ENCODE measurements at places on chromosomes 4 and X. TPM values are rescaled to one million over a fixed set of nuclear protein-coding genes. Genes with fewer than 3 reads are reported as not detected.

GRCh38 chr4:173794662-173795061 is 264.6 kb upstream of the HAND2 start:
- no peaks in the 10 kb centered on the region for H3K4me1 ChIP-seq
- H3K36me3 ChIP-seq, result no peaks in the 10 kb centered on the region
- H3K4me3 ChIP-seq, result no peak overlapping the region
- DNase-seq, result no peak
- no peaks in the 10 kb centered on the region for H3K27me3 ChIP-seq

- no peaks in the 10 kb centered on the region for H3K4me1 ChIP-seq
- no peak overlapping the region for H3K4me3 ChIP-seq
- no peak overlapping the region for H3K27ac ChIP-seq
- no peak for DNase-seq
Observed at GRCh38 chrX:110051559-110051958, 48.6 kb downstream of the TMEM164 start.

DNA sequence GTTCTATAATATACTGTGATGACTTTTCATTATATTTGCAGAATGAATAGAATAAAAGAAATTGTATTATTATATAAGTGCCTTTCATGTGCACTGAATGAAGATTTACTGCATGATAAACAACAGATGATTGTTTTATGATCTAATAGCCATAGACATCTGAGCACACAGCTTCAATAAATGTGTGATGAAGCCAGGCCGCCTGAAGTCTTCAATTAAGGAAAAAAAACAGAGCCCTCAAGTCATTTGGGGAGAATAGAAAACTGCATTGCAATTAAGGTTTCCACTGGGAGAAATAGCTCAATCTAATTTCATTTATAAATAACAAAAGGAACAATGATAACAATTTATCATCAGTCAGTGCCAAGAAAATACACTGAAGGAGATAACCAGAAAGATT is 955.2 kb downstream of the FSTL5 start:
- DNase-seq, result no peak
- H3K36me3 ChIP-seq, result no peaks in the 10 kb centered on the region
- H3K27ac ChIP-seq, result no peak overlapping the region
- no peaks in the 10 kb centered on the region for H3K4me1 ChIP-seq
- H3K4me3 ChIP-seq, result no peak overlapping the region

DNA sequence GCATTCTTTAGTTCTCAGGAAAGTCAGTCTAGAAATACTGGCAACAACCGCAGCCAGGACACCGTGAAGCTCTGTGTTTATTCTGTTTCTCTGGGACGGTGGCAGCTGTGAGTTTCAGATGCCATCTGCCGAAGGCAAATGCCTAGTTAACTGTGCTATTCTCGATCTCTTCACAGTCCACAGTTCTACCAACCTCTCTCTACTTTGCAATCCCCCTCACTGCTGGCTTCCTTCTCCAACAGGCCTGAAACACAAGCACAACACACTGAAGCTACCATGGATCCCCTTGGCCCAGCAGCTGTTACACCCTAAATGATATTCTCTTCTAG is 118.8 kb downstream of the ZNF827 start:
- H3K36me3 ChIP-seq, result peaks cover 36% of the 10 kb centered on the region
- H3K27me3 ChIP-seq, result no peaks in the 10 kb centered on the region
- H3K27ac ChIP-seq, result no peak overlapping the region

GRCh38 chrX:19840899-19841648 is 46.3 kb downstream of the SH3KBP1 start:
- DNase-seq, result peak; percentile 37
- peak overlapping the region; percentile 66 for H3K27ac ChIP-seq
- H3K36me3 ChIP-seq, result no peaks in the 10 kb centered on the region

DNA sequence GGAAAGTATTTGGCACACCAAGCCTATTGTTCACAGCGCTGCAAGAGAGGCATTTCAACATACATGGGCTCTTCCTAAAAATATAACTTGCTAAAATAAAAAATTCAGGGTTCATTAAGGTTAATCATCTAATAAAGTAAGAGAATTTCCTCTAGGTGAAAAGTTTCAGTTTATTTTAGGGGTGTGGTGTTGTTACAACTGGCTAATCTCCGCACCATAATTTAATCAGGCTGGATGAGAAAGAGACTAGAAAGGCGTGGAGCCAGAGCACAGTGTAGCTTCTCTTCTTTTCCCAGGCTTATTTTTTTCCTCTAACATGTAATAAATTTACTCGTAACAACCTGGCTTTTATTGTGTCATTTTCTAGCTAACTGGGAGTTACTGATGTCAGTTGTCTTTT is 47.9 kb downstream of the FHL1 start:
- no peak overlapping the region for H3K4me3 ChIP-seq
- no peaks in the 10 kb centered on the region for H3K27me3 ChIP-seq
- no peak overlapping the region for H3K27ac ChIP-seq
- no peak for DNase-seq

GRCh38 chr4:137664416-137664815 is 132.1 kb upstream of the PCDH18 start:
- no peak overlapping the region for H3K4me3 ChIP-seq
- H3K27ac ChIP-seq, result no peak overlapping the region
- H3K4me1 ChIP-seq, result no peaks in the 10 kb centered on the region
- no peak for DNase-seq
- no peaks in the 10 kb centered on the region for H3K27me3 ChIP-seq

- no peaks in the 10 kb centered on the region for H3K4me1 ChIP-seq
- no peaks in the 10 kb centered on the region for H3K27me3 ChIP-seq
- H3K36me3 ChIP-seq, result no peaks in the 10 kb centered on the region
- no peak for DNase-seq
- H3K27ac ChIP-seq, result no peak overlapping the region
- H3K4me3 ChIP-seq, result no peak overlapping the region
Observed at GRCh38 chr4:79042079-79042674, 102.9 kb upstream of the PAQR3 start.

DNA sequence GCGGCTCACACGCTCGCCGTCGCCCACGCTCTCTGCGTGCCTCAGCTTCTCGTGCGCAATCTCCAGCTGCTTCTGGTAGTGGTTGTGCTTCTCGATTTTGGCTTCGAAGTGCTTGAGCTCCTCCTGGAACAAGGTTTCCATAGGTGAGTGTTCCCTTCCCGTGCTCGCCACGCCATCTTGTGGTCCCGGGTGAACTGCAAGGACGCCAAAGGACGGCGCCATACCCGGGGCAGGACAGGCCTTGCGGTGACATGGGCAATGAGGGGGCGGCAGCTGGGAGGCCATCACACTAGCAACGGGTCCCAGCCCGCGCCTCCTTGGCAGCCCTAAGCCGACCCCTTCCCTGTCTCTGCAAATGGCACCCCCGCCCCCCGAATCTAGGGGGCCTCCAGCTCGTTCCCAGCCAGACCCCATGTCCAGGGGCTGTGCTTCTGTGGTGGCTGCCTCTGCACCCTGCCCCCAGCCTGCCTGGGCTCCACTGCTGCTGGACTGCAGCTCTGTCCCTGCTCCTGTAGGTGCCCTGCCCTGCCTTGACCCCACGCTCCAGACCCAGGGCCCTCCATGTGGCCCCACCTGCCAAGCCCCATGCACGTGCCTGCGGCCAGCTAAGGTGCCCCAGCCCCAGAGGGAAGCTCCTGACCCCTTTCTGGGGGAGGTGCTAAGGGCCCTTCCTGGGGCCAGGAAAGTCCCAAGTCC is 17.3 kb downstream of the LRPAP1 start:
- peaks cover 84% of the 10 kb centered on the region for H3K36me3 ChIP-seq
- H3K4me3 ChIP-seq, result no peak overlapping the region
- H3K27me3 ChIP-seq, result no peaks in the 10 kb centered on the region
- DNase-seq, result no peak
- H3K27ac ChIP-seq, result no peak overlapping the region

- H3K27ac ChIP-seq, result no peak overlapping the region
- H3K27me3 ChIP-seq, result no peaks in the 10 kb centered on the region
- DNase-seq, result no peak
- H3K4me3 ChIP-seq, result no peak overlapping the region
- no peaks in the 10 kb centered on the region for H3K4me1 ChIP-seq
Observed at GRCh38 chr4:13872155-13872554, 244.6 kb upstream of the BOD1L1 start.

GRCh38 chr4:121073004-121073435 is 685 bp upstream of the NDNF start:
- H3K4me3 ChIP-seq, result no peak overlapping the region
- DNase-seq, result no peak
- H3K36me3 ChIP-seq, result no peaks in the 10 kb centered on the region
- H3K27ac ChIP-seq, result no peak overlapping the region
- peaks cover 18% of the 10 kb centered on the region for H3K4me1 ChIP-seq

- no peak overlapping the region for H3K27ac ChIP-seq
- no peaks in the 10 kb centered on the region for H3K27me3 ChIP-seq
- no peaks in the 10 kb centered on the region for H3K36me3 ChIP-seq
- H3K4me3 ChIP-seq, result no peak overlapping the region
- DNase-seq, result no peak
Observed at GRCh38 chr4:123555807-123556273, 159.2 kb downstream of the SPRY1 start.

- H3K36me3 ChIP-seq, result no peaks in the 10 kb centered on the region
- DNase-seq, result no peak
- no peaks in the 10 kb centered on the region for H3K4me1 ChIP-seq
- no peak overlapping the region for H3K4me3 ChIP-seq
Observed at GRCh38 chrX:134949271-134949670, 41.5 kb upstream of the SMIM10 start.

- no peak overlapping the region for H3K27ac ChIP-seq
- no peak overlapping the region for H3K4me3 ChIP-seq
- no peaks in the 10 kb centered on the region for H3K4me1 ChIP-seq
- DNase-seq, result no peak
Observed at GRCh38 chr4:7352486-7352885, 82.2 kb downstream of the PSAPL1 start.

- H3K27ac ChIP-seq, result no peak overlapping the region
- no peaks in the 10 kb centered on the region for H3K27me3 ChIP-seq
- no peaks in the 10 kb centered on the region for H3K4me1 ChIP-seq
- no peak overlapping the region for H3K4me3 ChIP-seq
Observed at GRCh38 chr4:84146300-84146959, 352.7 kb downstream of the NKX6-1 start.

LGI2 gene
- not detected for total RNA-seq

SPP1 gene
- not detected for total RNA-seq

XK gene
- total RNA-seq, result 0.34 TPM

CDS1 gene
- total RNA-seq, result 0.15 TPM

PRICKLE3 gene
- 16.2 TPM for total RNA-seq

CTAG2 gene
- not detected for total RNA-seq

ARHGAP6 gene
- 2.1 TPM for total RNA-seq

UFSP2 gene
- total RNA-seq, result 20.6 TPM

All from B cell (primary cell).